ENCODE measurements at places on chromosomes 13 and 19.

DNA sequence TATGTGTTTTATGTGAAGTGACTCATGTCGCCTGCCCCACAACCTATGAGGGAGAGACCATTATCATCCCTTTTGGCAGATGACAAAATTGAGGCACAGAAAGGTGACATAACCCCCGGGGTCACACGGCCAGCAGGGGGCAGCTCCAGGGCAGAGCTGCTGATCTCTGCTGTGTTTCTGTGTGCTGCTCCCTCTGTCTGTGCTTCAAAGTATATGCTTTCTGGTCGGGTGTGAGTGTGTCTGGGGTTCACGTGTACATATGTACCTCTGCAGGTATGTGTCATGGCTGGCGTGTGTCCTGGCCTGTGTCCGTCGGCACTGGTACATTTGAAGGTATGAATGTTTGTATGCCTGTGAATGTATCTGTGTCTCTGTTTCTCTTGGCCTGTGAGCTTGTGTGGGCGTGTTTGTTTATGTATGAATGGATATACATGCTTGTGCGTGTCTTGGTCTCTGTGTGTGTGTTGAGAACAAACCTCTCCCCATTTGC lies 7.1 kb downstream of the LIPE start:
- peak; percentile 82 for DNase-seq

DNA sequence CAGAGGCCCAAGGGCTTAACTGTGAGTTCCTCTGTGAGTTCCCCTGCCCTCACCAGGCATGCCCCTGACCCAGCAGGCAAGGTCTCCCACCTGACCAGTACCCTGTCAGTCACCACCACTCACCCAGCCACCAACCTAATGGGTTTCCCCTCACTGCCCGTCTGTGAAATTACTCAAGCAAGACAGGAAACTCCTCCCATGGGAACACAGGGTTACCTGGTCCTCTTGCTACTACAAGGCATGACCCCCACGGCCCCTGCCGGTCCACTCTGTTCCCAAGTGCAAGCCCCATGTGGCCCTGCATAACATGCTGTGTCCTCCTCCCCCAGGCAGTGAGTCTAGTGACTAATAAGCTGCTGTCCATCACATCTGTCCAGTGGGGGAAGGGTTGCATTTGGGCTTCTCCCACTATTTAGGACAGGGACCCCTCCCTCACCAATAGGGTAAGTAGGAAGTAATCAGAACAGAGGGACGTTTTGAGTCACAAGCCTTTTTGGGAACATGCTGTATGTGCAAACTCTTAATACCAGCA lies 8.0 kb upstream of the DHRS12 start:
- DNase-seq: no peak

GRCh38 chr13:24630851-24631620 lies 49.2 kb upstream of the ATP12A start:
- DNase-seq: no peak

DNA sequence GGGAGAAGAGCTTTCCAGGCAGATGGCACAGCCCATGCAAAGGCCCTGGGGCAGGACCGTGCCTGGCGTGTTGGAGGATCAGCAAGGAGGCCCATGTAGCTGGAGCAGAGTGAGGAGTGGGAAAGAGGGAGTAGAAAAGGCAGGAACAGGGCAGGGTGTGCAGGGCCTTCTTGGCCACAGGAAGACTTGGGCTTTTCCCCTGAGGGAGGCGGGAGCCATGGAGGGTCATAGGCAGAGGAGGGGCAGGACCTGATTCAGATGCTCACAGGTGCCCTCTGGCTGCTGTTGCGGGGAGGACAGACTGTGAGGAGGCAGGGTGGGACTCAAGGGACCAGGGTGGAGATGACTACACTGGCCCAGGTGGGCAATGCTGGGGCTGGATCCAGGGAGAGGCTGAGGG lies 13.8 kb upstream of the PTPRS start:
- DNase-seq: no peak

DNA sequence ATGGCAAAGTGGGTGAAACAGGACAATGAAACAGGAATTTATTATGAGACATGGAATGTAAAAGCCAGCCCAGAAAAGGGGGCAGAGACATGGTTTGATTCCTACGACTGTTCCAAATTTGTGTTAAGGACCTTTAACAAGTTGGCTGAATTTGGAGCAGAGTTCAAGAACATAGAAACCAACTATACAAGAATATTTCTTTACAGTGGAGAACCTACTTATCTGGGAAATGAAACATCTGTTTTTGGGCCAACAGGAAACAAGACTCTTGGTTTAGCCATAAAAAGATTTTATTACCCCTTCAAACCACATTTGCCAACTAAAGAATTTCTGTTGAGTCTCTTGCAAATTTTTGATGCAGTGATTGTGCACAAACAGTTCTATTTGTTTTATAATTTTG lies 8.6 kb downstream of the CLN5 start:
- DNase-seq: no peak

DNA sequence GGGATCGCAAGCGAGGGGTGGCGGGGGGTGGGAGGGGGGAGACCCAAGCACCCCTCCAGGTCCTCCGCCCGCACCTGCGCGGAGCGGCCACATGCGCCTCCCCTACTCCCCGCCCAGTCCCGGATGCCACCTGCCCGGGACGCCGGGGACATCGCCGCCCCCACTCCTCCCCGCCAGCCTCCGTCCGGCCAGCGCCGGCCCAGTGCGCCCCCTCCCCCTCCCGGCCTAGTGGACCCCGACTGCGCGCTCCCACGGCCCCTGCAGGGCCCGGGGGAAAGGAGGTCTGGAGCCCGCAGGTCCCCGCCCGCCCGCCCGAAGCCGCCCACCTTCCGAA lies 263 bp downstream of the RHPN2 start:
- DNase-seq: peak; percentile 45

Data from activated naive CD4-positive, alpha-beta T cell treated with anti-CD3 and anti-CD28 coated beads, Interleukin-2, amount 50 U/mL, for 16 hours (primary cell).